NCI-H510A treated with DMSO at 0.1 percent for 48 hours (cell line): ENCODE measurements at places on chromosomes 4 and X.

DNA sequence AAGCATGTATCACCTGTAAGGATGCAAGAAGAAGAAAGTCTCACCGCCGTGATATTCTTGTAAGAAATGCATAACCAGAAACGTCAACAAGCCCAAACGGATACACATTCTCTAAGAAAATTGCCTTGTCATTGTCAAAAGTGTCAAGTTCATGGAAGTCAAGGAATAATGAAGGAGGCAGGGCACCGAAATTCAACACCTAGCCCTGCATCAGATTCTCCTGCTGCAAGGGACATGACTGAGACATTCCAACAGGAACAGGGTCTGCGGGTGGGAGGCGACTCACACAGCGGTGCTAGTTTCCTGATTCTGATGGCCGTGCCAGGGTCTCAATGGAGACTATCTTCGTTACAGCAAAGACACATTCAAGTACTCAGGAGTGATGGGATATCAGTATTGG, 26.7 kb downstream of the IRF2 start:
- no peak for DNase-seq

DNA sequence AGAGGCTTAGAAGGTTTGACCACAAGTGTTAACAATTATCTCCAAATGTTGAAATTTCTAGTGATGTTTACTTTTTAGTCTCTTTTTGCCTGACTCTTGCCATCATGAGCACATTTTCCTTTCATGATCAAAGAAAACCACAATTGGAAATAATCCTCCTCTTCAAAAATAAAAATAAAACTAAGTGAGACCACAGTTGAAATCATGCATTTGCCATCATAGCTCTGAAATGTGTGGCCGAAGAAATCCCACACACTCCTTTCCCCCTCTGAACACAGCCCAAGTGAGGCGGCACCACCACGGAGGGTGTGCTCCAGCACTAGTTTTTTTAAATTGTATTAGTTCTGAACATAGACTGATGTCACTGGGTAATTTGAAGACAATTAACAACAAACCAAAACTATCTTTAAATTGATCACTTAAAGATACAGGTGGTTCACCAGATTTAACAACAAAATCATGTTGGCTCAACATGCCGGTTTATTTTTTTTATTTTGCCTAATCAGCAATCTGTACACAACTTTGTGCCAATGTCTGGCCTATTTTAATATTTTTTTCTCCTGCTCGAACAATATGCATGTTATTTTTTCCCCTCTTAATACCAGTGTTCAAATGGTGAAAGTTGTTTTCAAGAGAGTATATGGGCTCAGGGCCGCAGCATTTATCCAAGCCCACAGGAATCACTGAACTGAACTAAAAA, 17.6 kb downstream of the APBB2 start:
- no peak for DNase-seq

GRCh38 chr4:3201718-3202702, 46.9 kb upstream of the MSANTD1 start:
- DNase-seq, result no peak

- DNase-seq, result no peak
These were observed 1381.5 kb upstream of the AGA start for GRCh38 chr4:178823673-178824295.

GRCh38 chr4:13601848-13602247, 25.7 kb downstream of the BOD1L1 start:
- DNase-seq, result no peak

- no peak for DNase-seq
These were observed 76.9 kb upstream of the RPL34 start for GRCh38 chr4:108543359-108543968.

DNA sequence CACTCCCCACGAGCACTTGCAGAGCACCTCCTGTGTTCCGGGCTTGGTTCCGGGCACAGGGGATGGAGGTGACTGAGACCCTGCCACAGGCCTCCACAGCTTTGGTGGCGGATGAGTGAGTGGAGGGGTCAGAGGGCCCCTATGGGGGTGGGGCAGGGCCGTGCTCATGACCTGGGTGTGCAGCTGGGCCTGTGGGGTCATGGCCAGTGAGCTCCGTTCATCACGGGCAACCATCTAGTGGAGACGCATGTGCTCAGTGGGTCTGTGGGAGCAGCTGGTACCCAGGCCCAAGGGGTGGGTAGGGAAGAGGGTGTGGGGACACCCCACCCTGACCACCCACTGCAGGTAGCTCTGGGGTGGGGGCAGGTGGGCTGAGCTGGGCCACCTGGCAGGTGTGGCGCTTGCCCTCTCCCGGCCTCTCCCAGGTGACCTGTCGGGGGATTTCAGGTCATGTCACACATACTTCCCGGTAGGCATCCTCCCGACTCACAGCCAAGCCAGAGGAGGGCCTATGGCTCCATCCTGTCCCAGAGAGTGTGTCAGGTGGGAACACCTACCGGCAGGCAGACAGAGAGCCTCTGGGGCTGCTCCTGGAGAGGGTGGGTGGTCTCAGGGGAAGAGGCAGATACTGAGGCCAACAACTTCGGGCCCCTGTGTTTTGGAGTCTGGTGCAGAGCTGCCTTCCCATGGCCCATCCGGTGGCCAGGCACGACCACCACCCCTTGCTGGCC, 3.6 kb downstream of the PSAPL1 start:
- no peak for DNase-seq

GRCh38 chr4:159104694-159105414, 2.0 kb downstream of the RAPGEF2 start:
- peak; percentile 10 for DNase-seq

GRCh38 chr4:121277194-121278105, 103.4 kb downstream of the QRFPR start:
- DNase-seq, result no peak

GRCh38 chrX:9195199-9195880, 161.4 kb upstream of the FAM9B start:
- DNase-seq, result peak; percentile 8
